ENCODE measurements at places on chromosomes 11 and 22. TPM values are rescaled to one million over a fixed set of nuclear protein-coding genes. Genes with fewer than 3 reads are reported as not detected.

DNA sequence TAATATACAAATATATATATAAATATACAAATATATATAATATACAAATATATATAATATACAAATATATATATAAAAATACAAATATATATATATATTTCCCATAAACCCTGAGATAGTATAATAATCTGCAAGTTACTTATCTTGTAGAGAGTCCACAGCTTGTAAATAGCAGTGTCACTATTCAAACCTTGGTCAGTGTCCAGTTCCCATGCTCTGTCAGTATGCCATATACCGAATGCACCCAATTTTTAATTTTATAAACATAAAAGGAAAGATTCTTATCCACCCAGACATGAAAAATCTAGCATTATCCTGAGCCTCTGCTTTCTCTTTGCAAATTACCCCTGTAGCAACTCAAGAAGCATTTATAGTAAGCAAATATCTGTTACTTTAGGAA lies 21.6 kb upstream of the CTSC start:
- H3K27me3 ChIP-seq, result no peaks in the 10 kb centered on the region
- no peak overlapping the region for H3K4me3 ChIP-seq
- no peaks in the 10 kb centered on the region for H3K36me3 ChIP-seq
- H3K27ac ChIP-seq, result no peak overlapping the region

Gene CCDC81
- 1.5 TPM for total RNA-seq

Gene ENTHD1
- 0.12 TPM for total RNA-seq

- H3K4me1 ChIP-seq, result no peaks in the 10 kb centered on the region
- no peak overlapping the region for H3K27ac ChIP-seq
- no peaks in the 10 kb centered on the region for H3K27me3 ChIP-seq
- no peak overlapping the region for H3K4me3 ChIP-seq
- H3K36me3 ChIP-seq, result no peaks in the 10 kb centered on the region
- DNase-seq, result no peak
Measured at GRCh38 chr11:111365722-111366559, 13.1 kb downstream of the POU2AF1 start.

DNA sequence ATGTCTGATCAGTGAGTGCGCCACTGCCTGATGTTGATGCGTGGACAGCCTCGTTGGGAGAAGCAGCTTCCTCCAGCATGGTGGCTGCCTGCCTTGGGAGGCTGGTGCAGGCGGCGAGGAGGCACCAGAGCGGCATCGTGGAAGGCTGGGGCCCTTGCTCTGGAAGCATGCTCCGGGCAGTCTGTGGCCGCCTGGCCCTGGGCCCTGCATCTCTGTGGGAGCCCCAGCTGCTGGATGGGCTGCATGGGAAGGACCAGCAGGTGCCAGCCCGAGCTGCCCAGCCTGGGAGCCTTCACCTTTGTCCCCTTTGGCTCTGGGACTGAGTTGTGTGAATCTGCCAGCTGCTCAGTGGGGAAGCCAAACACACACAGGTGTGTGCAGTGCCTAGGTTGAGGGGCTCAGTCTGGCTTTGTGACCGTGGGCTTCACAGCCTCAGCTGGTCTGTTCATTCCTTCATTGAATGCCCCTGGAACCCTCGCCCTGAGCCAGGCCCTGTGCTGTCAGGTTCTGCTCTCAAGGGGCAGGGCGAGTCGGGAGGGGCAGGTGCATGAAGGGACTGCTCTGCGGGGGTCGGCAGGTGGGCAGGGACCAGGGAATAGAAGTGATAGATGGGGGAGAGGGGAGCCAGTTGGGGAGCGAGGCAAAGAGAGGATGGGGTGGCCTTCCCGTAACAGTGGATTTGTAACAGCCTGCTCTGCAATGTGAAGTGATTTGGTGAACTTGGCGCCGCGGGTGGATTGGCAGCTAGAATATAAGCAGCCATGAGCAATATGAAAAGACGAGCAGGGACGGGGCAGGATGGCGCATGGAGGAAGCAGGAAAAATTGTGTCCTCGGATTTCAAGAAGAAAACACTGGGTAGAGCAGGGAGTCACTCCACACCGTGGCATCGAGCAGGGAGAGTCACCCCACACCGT lies 354.2 kb downstream of the TBC1D22A start:
- no peak overlapping the region for H3K27ac ChIP-seq
- no peaks in the 10 kb centered on the region for H3K36me3 ChIP-seq
- DNase-seq, result no peak
- no peaks in the 10 kb centered on the region for H3K27me3 ChIP-seq
- no peak overlapping the region for H3K4me3 ChIP-seq

- H3K4me3 ChIP-seq, result no peak overlapping the region
- no peaks in the 10 kb centered on the region for H3K36me3 ChIP-seq
- no peaks in the 10 kb centered on the region for H3K27me3 ChIP-seq
- no peak overlapping the region for H3K27ac ChIP-seq
- H3K4me1 ChIP-seq, result no peaks in the 10 kb centered on the region
Measured at GRCh38 chr11:105245781-105246315, 106.3 kb upstream of the CARD18 start.

GRCh38 chr11:47152953-47153950 lies 23.4 kb downstream of the ARFGAP2 start:
- H3K4me3 ChIP-seq, result no peak overlapping the region
- H3K36me3 ChIP-seq, result no peaks in the 10 kb centered on the region
- H3K4me1 ChIP-seq, result no peaks in the 10 kb centered on the region
- DNase-seq, result peak; percentile 78

GRCh38 chr11:19734171-19734570 lies 21.5 kb downstream of the NAV2 start:
- H3K27ac ChIP-seq, result peak overlapping the region; percentile 79
- DNase-seq, result no peak
- no peaks in the 10 kb centered on the region for H3K27me3 ChIP-seq
- H3K4me1 ChIP-seq, result peaks cover 10% of the 10 kb centered on the region

Gene IRAG1
- total RNA-seq, result 518 TPM

- H3K36me3 ChIP-seq, result no peaks in the 10 kb centered on the region
- no peak overlapping the region for H3K4me3 ChIP-seq
- H3K4me1 ChIP-seq, result peaks cover 3% of the 10 kb centered on the region
- H3K27me3 ChIP-seq, result no peaks in the 10 kb centered on the region
- no peak for DNase-seq
Measured at GRCh38 chr11:35923452-35923851, 20.4 kb upstream of the LDLRAD3 start.

GRCh38 chr11:95111923-95112540 lies 22.4 kb downstream of the ENDOD1 start:
- no peak overlapping the region for H3K27ac ChIP-seq
- H3K27me3 ChIP-seq, result no peaks in the 10 kb centered on the region
- no peak overlapping the region for H3K4me3 ChIP-seq

Data from aorta (tissue), 5 donors.